Stimulated activated CD4-positive, alpha-beta T cell treated with anti-CD3 and anti-CD28 coated beads, Interleukin-1b, Interleukin-23, amount 100 ng/mL, for 4 hours (primary cell): ENCODE measurements at places on chromosomes 16 and 17.

- peak; percentile 35 for DNase-seq
Measured at GRCh38 chr17:42287305-42287976, 857 bp upstream of the STAT5A start.

GRCh38 chr16:88015806-88016140, 64.5 kb downstream of the BANP start:
- DNase-seq = no peak

GRCh38 chr17:68302666-68303065, 11.4 kb downstream of the ARSG start:
- DNase-seq = no peak

DNA sequence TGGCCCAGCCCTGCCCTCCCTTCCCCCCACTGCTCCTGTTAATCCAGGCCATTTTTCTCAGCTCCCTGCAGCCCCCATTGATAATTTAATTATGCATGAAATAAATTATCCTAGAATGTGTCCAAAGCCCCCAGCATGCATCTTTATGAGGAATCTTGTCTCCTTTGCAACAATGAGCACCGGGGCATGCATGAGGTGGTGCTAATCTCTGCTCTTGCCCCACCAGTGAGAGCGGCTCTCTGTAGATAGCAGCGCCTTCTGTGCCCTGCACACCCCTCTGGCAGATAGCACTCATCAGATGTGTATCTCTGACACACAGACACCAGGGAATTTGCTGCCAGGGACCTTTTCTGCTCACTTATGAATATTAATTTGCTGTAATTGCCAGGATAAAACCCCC, 140.2 kb upstream of the CDC42EP4 start:
- DNase-seq = no peak

- DNase-seq = peak; percentile 13
Measured at GRCh38 chr16:86072328-86073102, 173.6 kb downstream of the IRF8 start.

GRCh38 chr17:8101721-8102120, 14.2 kb upstream of the ALOX12B start:
- no peak for DNase-seq

DNA sequence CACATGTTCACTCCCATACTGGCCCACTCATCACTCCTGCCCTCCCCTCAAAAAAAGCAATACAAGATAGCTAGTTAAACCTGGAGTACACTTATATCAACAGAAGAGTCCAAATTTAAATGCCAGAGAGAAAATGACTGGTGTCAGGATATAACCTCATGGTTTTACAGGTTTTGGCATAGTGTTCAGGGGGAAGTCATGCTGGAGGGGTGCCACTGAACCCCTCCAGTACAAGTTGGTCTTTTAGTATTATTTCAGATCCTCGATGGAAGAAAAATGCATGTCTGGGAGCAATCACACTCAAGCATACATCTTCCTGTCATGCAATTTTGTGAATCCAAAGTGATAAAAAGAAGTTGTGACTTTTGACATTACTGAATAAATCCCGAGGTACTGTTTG, 10.5 kb downstream of the NACA2 start:
- DNase-seq = no peak

DNA sequence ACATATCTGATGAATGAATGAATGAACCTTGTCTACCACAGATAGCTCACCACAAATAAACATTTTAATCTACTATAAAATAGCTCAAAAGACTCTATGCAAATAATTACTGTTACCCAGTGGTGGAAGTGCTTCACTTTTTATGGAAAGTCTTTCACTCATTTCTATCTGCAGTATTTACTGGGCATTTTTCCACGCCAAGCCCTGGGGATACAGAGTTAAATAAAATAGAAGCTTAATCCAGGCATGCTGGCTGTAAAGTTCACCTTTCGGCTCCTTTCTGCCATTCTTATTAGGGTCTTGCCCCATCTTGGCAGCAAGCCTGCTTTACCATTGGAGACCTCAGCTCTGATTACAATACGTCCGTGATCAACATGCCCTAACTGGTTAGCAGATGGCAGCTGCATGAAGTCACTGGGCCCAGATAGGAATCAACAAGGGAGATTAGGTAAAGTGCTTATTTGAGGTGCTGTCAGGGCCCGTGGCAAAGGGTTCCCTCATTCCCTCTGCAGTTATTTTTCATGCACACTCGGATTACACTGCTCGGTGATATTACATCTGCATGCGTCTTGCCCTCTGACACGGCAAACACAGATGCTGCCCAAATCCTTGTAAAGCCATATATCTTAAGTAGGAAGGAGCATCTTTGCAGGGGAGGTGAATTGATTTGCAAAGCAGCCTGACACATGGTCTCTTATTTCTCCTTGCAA, 648.9 kb downstream of the WWOX start:
- no peak for DNase-seq

- no peak for DNase-seq
Measured at GRCh38 chr16:87742781-87743490, 22.9 kb downstream of the KLHDC4 start.

- peak; percentile 40 for DNase-seq
Measured at GRCh38 chr16:3509470-3509928, 8.7 kb downstream of the CLUAP1 start.

GRCh38 chr16:6517020-6517720, 815.5 kb upstream of the RBFOX1 start:
- no peak for DNase-seq
